ENCODE measurements at places on chromosomes 2 and 18.
A peak's percentile ranks its signal among the peaks of the same experiment; 100 is the strongest.

- no peak for DNase-seq
Measured at GRCh38 chr18:42330296-42330695, 375.3 kb downstream of the PIK3C3 start.

DNA sequence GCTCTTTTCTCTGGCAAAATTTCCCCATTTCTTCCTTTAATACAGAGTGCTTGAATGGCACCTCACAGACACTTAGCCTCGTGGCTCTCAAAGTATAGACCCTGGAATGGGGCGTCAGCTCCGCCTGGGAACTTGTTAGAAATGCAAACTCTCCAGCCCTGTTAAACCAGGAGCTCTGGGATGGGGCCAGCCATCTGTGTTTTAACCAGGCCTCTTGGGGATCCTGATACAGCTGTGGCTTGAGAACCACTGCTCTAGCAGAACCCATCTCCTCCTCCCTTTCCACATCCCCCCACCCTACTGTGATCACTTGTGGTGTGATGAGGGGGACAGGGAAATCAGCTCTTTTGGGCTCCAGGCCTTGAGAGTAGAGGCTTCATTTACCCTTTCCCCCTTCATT is 15.9 kb downstream of the LTBP1 start:
- DNase-seq: no peak

DNA sequence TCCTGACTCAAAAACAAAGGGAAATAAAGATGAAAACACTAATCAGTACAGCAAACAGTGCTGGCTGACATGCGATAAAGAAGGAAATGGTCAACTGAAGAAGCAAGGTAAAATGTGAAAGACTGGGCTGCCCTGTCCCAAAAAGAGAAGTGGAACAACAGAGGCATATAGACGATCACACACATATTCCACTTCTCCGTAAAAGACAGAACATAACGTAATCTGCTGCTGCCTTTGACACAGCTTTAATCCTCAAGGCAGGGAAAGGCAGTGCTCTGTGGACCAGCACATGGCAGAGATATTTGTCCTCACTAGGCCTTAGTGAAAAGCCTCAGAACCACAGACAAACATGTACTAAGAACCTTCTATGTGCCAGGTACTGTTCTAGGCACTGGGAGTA is 24.3 kb upstream of the REL start:
- DNase-seq: no peak

DNA sequence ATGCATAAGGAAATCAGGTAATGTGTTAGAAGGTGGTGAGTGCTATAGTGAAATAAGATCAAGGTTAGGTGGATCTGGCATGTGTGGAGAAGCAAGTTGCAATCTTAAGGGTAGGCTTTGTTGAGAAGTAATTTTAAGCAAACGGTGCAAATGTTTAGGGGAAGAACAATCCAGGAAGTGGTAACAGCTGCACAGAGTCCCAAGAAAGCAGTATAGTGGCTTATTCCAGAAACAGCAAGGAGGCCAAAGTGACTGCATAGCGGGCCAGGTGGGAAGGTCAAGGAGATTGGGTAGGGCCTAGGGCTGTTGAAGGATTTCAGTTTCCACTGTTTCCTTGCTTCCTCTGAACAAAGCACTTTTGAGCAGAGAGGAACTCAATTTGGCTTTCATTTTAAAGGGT is 30.0 kb upstream of the RAB1A start:
- peak; percentile 79 for DNase-seq
